ENCODE measurements at places on chromosomes 6 and 20. TPM values are rescaled to one million over a fixed set of nuclear protein-coding genes. Genes with fewer than 3 reads are reported as not detected.

DNA sequence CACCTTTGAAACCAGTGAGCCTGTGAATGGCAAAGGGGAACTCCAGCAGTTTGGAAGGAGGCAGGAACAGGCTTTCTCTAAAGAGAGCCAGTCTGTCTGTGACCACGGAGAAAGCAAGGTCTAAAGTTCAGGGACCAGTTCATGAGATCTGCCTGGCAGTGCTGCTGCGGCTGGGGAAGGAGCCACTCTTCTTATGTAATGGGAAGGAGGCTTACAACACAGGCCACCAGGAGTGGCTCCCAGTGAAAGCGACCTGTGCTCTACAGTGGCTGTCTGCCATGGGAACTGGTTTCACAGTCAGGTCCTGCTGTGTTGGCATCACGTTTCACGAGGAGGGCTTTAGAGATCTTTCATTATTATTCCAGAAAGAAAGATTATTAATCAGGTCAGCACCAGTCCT, 291.9 kb upstream of the PRDM1 start:
- no peak overlapping the region for H3K4me3 ChIP-seq
- peak; percentile 23 for DNase-seq
- no peak overlapping the region for H3K27ac ChIP-seq
- H3K27me3 ChIP-seq = no peaks in the 10 kb centered on the region
- no peaks in the 10 kb centered on the region for H3K36me3 ChIP-seq

GRCh38 chr6:16316741-16317251, 78.4 kb downstream of the GMPR start:
- peaks cover 12% of the 10 kb centered on the region for H3K4me1 ChIP-seq
- H3K4me3 ChIP-seq = no peak overlapping the region
- peak; percentile 58 for DNase-seq
- H3K27ac ChIP-seq = no peak overlapping the region
- H3K36me3 ChIP-seq = no peaks in the 10 kb centered on the region
- no peaks in the 10 kb centered on the region for H3K27me3 ChIP-seq

DNA sequence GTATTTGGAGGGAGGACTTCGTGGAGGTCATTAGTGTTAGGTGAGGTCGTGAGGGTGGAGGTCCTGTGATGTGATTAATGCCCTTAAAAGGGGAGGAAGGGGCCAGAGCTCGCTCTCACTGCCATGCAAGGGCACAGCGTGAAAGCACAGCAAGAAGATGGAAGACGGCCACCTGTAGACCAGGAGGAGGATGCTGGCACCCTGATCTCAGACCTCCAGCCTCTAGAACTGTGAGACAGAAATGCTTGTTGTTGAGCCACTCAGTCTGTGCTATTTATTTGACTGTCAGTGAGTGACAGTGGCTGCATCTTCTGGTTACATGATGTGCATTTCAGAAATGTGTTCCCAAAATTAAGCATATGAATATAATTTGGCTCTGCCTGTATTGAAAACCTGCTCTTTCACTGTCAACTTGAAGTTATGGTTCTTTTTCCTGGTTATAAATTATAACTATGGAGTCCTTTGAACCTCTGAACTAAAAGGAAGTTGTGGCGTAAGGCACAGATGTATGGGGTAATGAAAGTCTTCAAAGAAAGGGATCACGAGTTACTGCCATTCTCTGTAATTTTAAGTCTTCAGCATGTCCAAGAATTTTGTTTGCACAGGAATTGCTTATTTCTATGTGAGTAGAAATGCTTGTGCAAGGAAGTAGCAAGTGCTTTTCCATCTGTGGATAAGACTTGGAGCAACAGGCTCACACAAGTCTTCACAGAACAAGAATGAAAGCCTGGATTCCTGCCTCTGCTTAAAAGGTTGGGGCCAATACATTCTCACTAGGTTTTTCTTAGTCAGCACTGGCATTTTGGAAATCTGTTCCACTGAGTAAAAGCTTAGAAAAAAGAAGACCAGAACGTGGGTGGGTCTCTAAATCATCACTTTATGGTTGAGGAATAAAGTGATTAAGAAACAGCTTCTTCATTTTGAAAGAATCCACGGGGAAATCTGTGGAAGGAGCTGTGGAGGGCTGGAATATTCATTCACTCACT, 10.3 kb downstream of the PPP1R14C start:
- H3K27me3 ChIP-seq = no peaks in the 10 kb centered on the region
- H3K4me3 ChIP-seq = no peak overlapping the region
- no peaks in the 10 kb centered on the region for H3K36me3 ChIP-seq

DNA sequence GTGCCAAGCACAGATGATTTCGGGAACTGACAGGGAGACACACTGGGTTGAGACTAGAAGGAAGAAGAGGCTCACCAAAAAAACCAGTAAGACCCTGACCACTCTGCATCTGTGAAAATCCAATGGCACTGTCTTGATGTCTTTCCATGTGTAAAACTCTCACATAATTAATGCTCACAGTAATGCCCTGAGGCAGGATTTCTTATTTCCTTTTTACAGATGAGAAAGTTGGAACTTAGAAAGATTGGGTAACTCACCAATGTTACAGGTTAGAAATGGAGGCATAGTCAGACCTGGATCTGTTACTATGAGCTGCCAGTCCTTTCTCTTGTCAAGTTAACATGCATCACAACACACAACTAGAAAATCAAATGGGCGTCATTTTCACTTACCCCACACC, 151.0 kb upstream of the MCHR2 start:
- DNase-seq = no peak
- no peaks in the 10 kb centered on the region for H3K4me1 ChIP-seq
- no peaks in the 10 kb centered on the region for H3K27me3 ChIP-seq

DNA sequence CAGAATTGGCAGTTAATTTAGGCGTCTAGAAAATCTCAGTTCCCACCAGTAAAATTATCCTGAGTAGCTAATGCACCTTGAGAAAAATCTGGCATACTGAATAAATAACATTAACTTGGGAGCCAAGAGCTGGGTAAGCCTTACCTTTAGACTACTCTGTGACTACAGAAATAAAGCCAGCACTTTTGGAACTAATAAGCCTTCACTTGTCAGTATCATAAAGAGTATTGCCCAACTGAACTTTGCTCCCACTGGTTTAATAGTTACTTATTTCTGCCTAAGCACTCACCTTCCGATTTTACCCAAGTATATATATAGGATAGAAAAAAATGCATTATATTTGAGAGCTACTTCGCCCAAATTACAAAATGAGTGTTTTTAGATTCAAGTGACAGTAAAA, 10.7 kb downstream of the FAM8A1 start:
- no peak overlapping the region for H3K4me3 ChIP-seq
- no peak for DNase-seq
- H3K27me3 ChIP-seq = no peaks in the 10 kb centered on the region
- peaks cover 42% of the 10 kb centered on the region for H3K36me3 ChIP-seq

- H3K27me3 ChIP-seq = no peaks in the 10 kb centered on the region
- peak; percentile 45 for DNase-seq
- no peak overlapping the region for H3K4me3 ChIP-seq
- H3K4me1 ChIP-seq = no peaks in the 10 kb centered on the region
- no peak overlapping the region for H3K27ac ChIP-seq
Measured at GRCh38 chr20:33277471-33278441, 5.3 kb upstream of the BPIFB1 start.

The EDN1 gene
- total RNA-seq = 0.32 TPM

DNA sequence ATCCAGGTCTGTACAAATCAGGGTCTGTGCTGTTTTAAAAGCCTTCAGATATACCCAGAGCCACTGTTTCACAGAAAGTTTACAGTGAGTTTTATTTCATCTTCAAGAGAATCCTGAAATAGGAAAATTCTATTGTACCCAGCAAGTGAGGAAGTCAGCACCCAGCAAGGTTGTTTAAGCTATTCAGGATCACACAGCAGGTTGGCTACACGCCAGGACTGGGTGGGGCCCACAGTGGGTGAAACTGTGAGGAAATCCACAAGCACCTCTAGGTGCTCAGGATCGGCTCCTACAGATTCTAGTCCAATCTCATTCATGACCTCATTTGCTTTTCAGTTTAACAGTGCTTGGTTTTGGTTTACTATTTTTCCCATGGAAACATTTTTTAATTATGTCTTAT, 128.9 kb downstream of the SYNDIG1 start:
- DNase-seq = no peak
- H3K36me3 ChIP-seq = no peaks in the 10 kb centered on the region
- H3K27ac ChIP-seq = no peak overlapping the region
- H3K4me1 ChIP-seq = no peaks in the 10 kb centered on the region
- no peaks in the 10 kb centered on the region for H3K27me3 ChIP-seq
- no peak overlapping the region for H3K4me3 ChIP-seq

DNA sequence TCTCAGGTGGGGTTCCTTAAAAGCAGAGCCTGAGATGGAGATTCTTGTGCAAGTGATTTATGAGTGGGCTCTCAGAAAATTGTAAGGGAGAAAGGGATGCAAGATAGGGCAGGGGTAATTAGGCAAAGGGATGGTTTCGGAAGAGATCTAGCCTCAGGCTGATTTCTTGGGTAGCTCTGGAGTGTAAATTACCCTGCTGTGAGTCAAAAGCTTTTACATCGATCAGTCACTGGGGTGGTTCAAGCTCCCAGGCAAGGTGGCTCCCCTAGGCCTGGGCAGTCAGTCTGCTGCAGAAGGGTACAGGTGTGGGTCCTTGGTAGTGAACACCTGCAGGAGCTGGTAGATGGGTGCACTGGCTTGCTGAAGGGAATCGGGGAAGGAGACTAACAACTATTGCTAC, 11.1 kb upstream of the PM20D2 start:
- no peak for DNase-seq
- H3K4me3 ChIP-seq = no peak overlapping the region
- H3K36me3 ChIP-seq = no peaks in the 10 kb centered on the region
- peaks cover 5% of the 10 kb centered on the region for H3K27me3 ChIP-seq
- no peak overlapping the region for H3K27ac ChIP-seq

DNA sequence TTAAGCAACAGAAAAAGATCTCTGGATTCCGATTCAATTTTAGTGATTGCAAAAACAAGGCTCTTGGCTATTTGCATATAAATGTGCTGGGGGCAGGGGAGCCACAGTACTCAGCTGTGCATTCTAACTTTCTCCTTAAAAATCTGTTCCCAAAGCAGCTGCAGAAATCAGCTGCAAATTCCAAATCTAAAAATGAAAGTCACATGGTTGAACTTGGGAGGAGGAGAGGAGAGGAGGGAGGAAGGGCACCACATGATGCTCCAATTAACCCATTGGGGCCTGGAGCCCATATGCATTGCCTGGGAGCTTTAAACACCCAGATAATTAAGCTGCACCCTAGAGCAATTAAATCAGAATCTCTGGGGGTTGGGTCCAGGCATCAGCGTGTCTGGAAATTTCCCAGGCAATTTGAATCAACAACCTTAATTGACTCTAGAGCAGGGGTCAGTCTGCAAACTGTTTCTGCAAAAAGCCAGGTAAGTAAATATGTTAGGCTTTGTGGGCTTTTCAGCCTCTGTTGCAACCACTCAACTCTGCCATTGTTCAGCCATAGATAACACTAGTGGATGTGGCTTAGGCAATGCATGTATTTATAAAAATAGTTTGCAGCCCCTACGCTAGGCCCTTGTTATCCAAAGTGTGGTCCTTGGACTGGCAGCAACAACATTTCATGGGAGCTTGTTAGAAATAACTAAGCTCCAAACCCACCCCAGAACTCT, 508.1 kb downstream of the KIF16B start:
- no peak for DNase-seq
- H3K36me3 ChIP-seq = no peaks in the 10 kb centered on the region
- H3K27me3 ChIP-seq = no peaks in the 10 kb centered on the region
- H3K4me1 ChIP-seq = peaks cover 23% of the 10 kb centered on the region

Data from cardiac muscle cell (in vitro differentiated cells and primary cell).